T-helper 2 cell (primary cell): ENCODE measurements at places on chromosomes 2 and 18.

DNA sequence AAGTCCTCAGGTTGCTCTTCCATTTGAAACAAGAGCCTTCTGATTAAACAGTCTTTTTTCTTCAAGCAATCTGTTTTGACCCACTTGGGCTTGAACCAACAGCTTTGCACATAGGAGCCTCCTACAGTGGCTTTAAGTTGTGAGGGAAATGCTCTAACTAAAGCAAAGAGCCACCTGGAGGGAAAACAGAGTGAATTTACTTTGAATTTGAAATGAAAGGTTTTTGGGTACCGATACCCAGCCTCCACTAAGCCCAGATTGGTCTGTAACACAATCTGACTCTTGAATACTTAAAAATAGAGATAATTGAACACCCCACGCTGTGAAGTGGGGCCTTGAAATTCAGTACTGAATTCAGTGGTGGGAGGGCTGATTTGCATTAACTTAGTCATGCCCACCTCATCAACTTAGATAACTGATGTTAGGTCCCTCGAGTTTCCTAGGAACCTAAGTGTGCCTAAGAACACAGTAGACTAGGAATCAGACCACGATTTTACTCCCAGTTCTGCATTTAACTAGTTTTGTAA, 56.3 kb upstream of the ACVR1C start:
- DNase-seq, result no peak

DNA sequence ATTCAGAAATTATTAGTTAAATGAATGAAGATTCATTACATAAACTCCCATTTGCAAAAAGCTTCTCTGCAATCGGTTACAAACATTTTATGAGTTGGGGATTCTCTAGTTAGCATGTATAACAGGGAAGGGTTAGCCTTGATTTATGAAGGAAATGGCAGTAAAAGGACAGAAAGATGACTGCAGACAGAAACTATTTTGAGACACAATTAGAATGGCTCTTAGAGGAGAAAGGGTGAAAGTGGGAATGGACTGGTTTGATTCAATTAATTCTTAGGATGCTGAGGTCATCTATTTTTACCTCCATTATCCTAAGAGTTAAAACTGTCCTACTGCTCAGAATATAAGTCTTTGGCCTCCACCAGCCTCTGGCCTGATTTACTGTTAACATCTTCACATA, 250.8 kb upstream of the DLGAP1 start:
- DNase-seq, result no peak

DNA sequence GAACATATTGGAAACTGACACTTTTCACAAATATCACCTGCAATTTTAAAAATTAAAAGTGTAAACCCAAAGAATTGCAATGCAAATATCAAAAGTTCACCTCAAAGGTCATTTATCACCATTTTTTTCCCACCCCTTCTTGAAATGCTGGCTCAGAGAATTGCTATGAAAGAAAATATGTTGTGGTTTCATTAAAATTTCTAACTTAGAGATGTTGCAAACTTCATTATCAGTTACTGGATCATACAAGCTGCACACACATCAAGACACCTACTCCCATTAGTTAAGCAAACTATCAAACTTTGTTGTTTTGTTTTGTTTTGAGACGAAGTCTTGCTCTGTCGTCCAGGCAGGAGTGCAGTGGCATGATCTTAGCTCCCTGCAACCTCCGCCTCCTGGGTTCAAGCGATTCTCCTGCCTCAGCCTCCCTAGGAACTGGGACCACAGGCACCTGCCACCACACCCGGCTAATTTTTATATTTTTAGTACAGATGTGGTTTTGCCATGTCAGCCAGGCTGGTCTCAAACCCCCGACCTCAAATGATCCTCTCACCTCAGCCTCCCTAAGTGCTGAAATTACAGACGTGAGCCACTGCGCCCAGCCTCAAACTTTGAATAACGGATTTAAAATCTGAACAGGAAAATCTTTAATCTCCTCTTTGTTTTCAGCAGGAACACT, 37.0 kb downstream of the STK39 start:
- peak; percentile 73 for DNase-seq

DNA sequence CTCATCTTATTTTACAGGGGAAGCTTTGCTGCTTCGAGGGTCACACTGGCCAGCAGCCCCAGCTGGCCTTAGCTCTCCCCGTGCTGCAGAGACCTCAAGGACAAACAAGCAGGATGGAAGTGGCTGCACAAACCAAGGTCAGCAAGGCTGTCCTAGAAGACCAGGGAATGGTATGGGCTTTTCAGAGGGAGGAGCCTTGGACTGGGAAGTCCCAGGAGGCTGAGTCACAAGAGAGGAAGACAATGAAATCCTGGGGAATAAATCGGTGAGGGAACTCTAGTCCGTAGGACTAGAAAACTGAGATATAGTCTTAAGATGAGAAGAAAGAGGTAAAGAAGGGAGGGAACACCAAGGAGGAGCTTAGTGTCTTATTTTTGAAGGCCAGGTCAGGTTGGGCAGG, 15.7 kb downstream of the CREG2 start:
- DNase-seq, result no peak

GRCh38 chr2:181374781-181375675, 82.2 kb upstream of the ITGA4 start:
- no peak for DNase-seq

DNA sequence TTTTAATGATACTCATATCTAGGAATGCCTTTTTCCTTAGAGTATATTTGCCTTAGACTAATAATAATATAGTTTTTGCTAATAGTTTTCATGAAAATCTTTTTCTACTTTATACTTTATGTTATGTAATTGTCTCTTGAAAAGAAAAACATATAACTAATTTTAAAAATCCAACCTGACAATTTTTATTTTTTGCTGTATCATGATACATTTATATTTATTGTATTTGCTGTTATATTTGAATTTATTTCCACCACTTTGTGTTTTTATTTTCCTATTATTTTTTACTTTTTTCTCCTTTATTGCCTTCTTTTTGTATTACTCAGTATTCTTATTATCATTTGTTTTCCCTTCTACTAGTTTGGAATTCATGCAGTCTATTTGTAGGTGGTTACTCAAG, 85.4 kb downstream of the MBD5 start:
- no peak for DNase-seq

GRCh38 chr18:47847635-47848034, 82.8 kb downstream of the SMAD2 start:
- DNase-seq, result no peak
